ENCODE measurements at places on chromosomes 6 and 20. TPM values are rescaled to one million over a fixed set of nuclear protein-coding genes. Genes with fewer than 3 reads are reported as not detected.

Gene AFDN
- total RNA-seq: 56.5 TPM

Gene GLP1R
- total RNA-seq: not detected

Gene SENP6
- total RNA-seq: 95.3 TPM

DNA sequence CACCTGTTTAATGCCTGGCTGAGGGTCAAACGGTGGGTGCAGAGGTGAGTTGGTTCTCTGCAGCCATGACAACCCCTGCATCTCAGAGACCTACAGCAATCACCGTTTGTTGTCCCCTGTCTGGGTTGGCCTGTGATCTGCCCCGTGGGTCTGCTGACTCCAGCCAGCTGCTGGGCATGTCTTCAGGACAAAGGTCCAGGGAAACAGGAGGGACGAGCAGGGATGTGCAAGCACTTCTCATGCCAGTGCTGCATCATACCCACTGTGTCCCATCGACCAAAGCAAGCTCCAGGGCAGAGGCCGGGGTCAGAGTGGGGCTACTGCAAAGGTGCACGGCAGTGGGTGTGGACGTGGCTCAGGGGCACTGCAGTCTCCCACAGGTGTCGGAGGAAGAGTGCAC is 150.2 kb downstream of the PHACTR3 start:
- no peak overlapping the region for H3K4me3 ChIP-seq
- no peak for DNase-seq
- peaks cover 2% of the 10 kb centered on the region for H3K4me1 ChIP-seq
- no peaks in the 10 kb centered on the region for H3K36me3 ChIP-seq
- H3K27me3 ChIP-seq: peaks cover 38% of the 10 kb centered on the region
- H3K27ac ChIP-seq: no peak overlapping the region

GRCh38 chr6:13259393-13259792 is 68.9 kb downstream of the TBC1D7 start:
- peaks cover 2% of the 10 kb centered on the region for H3K36me3 ChIP-seq
- no peak for DNase-seq
- H3K27ac ChIP-seq: no peak overlapping the region

- no peak overlapping the region for H3K27ac ChIP-seq
- H3K27me3 ChIP-seq: no peaks in the 10 kb centered on the region
- H3K4me3 ChIP-seq: no peak overlapping the region
- peaks cover 20% of the 10 kb centered on the region for H3K4me1 ChIP-seq
Measured at GRCh38 chr6:116136373-116136772, 10.4 kb upstream of the COL10A1 start.

DNA sequence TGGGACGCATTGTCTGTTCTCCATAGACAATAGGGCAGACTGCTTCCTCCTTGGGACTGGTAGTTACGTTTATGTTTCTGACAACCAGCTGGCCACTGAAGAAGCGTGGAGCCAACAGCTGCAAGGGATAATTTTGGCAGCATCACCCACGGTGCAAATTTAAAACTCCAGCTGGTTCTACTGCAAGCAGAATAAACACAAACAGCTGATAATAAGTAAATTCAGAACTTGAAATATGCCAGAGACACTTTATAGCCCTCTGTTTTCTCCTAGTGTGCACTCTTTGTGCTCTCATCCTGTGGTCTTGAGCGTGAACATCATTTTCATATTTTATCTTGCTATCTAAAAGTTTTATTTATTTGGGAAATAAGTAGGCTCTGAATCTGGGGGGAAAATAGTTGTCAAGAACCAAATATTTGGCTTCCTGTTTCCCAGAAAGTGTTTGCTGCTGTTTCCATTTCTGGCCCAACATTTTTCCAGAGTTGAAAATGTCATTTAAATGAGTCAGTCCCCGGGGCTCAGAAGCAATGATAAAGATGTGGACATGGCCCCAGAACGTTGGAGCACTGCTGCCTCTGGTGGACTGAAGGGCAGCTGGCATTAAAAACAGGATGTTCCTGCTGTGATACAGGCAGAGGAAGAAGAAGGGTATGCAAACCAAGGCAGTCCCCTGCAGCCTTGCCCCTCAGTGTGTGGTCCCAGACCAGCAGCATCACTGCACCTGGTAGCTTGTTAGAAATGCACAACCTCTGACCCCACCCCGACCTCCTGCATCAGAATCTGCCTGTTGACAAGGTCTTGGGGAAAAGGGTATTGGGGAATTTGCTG is 12.5 kb upstream of the THBD start:
- no peak for DNase-seq
- H3K27me3 ChIP-seq: peaks cover 13% of the 10 kb centered on the region
- H3K4me3 ChIP-seq: no peak overlapping the region
- H3K4me1 ChIP-seq: peaks cover 2% of the 10 kb centered on the region
- H3K36me3 ChIP-seq: no peaks in the 10 kb centered on the region

DNA sequence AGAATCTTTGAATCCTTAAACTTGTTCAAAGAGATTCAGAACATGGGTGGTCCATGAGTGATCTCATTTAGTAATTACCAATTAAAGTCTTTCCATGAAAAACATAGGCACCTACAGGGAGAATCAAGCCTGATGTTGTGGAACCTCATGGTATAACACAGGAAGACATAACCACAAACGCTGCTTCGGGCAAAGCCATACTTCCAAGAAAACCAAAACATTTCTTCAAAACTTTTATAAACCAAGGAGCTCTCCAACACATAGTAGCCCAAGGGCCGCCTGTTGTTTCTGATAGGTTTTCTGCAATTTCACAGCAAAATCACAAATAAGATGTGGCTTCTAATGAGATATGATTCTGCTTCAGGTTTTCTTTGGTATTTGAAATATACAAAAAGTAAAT is 2.5 kb downstream of the CHD6 start:
- no peak for DNase-seq
- H3K4me3 ChIP-seq: peak overlapping the region; percentile 93
- H3K36me3 ChIP-seq: no peaks in the 10 kb centered on the region
- H3K27ac ChIP-seq: peak overlapping the region; percentile 74
- peaks cover 37% of the 10 kb centered on the region for H3K4me1 ChIP-seq

Measured in T-helper 17 cell (primary cell).